Activated CD8-positive, alpha-beta memory T cell treated with anti-CD3 and anti-CD28 coated beads, Interleukin-2, amount 50 U/mL, for 4 hours (primary cell): ENCODE measurements at places on chromosomes 7 and 10.

DNA sequence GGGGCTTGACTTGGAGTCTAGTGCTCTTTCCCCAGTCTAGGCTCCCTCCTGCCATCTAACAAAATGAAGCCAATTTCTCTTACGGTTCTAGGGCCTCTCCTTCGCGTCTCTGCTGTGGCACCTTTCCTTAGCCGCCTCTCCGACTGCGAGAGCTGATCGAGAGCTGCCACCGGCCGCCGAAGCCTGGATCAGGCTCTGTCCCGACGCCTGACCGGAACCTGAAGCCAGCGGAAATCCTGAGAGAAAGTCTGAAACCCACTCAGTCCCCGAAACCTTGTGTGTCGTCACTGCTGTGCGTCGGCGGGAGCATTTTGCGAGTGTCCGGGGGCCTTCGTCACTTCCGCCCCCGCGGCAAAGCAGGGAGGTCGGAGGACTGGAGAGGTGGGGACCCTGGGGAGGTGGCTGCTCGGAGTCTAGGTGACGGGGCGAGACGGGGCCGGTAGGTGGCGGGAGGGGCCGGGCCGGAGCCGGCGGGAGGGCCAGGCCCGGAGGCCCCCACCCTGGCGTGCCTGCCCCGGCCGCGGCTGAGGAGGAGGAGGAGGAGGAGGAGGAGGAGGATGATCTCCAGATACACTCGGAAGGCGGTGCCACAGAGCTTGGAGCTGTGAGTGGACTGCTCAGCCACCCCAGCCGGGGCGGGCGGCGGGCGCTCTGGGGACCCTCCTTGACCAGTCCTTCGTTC lies at the start of the genes ECD and FAM149B1:
Gene ECD (minus strand): TSS at position 226 of the 682 bp plus-strand sequence. CDS start 4,071 bp downstream, outside the sequence.
Gene FAM149B1 (plus strand): TSS at position 337 of the 682 bp plus-strand sequence. CDS start 221 bp downstream, at position 558.
- peak; percentile 93 for DNase-seq

DNA sequence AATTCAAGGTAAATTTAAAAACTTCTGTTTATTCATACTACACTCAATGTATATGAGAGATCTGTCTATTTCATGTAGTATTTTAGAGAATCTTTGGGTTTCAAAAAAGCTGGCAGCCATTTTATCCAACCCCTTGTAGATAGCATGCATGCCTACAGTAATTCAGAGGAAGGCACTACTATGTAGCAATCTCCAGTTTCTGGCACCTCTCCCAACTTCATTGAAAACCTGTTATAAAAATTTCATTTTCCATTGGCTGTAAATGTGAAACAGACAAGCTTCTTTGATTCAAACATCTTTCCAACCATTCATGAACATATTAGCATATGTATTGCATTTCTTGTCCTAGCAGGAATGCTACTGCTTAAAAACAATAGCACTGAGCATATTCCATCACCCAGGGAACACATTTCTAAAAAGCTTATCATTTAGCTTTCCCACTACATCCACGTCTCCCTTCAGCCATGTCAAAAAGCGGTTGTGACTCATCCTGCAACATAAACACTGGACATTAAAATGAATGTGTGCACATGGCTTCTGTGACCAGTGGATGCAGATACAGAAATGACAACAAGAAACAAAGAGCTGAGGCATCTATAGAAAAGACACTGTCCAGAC lies 330.4 kb upstream of the AOAH start:
- DNase-seq, result no peak

DNA sequence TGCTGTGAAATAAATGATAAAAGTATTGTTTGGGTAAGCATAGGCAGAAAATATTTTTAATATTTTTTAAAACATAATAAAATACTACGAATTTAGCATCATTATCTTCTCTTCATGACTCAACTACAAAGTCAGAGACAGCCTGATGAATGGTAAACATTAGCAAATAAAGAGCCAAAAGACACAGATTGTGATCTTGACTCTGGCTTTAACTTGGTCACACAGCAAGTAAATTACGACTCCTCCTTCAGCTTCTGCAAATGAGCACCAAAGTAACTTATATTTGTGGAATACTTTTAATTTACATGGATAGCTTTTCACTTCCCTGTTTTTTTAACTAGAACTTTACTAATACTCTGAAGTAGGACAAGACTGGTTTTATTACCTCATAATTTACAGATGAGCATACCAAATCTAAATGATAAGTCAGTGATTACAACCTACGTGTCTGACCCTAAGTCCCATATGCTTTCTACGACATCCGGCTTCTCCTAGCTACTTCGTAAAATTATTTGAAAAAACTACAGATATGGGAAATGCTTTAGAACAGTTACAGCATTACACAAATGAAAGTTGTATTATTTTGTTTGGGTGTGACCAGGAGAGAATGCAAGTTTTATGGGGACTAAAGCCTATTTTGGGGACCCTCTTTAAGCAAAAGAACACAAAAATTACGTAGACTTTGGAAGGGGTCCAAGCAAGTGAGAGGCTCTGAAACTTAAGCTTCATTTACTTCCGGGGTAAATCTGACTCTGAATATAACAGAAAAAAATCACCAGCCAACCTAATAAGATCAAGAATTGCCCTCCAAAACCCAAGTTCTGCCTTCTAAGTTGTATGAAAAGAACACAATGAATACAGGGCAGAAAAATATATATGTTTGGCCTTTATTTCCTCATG lies 133.8 kb downstream of the CPEB3 start:
- no peak for DNase-seq

GRCh38 chr7:12638851-12639456 lies 48.5 kb upstream of the ARL4A start:
- DNase-seq, result no peak

- DNase-seq, result no peak
Measured at GRCh38 chr7:12409097-12409711, 5.5 kb upstream of the VWDE start.

- DNase-seq, result peak; percentile 88
Measured at GRCh38 chr10:97632949-97633884, at the start of gene MORN4. TSS of gene MORN4 (minus strand) at chr10:97633500. CDS start at chr10:97619653, 13,847 bp downstream.

- no peak for DNase-seq
Measured at GRCh38 chr7:77788327-77788902, 9.8 kb downstream of the TMEM60 start.
